ENCODE measurements at places on chromosomes 16 and 17. TPM values are rescaled to one million over a fixed set of nuclear protein-coding genes. Genes with fewer than 3 reads are reported as not detected.

Gene CNTNAP4
- total RNA-seq, result not detected

Gene CSH2
- total RNA-seq, result 3.8 TPM

DNA sequence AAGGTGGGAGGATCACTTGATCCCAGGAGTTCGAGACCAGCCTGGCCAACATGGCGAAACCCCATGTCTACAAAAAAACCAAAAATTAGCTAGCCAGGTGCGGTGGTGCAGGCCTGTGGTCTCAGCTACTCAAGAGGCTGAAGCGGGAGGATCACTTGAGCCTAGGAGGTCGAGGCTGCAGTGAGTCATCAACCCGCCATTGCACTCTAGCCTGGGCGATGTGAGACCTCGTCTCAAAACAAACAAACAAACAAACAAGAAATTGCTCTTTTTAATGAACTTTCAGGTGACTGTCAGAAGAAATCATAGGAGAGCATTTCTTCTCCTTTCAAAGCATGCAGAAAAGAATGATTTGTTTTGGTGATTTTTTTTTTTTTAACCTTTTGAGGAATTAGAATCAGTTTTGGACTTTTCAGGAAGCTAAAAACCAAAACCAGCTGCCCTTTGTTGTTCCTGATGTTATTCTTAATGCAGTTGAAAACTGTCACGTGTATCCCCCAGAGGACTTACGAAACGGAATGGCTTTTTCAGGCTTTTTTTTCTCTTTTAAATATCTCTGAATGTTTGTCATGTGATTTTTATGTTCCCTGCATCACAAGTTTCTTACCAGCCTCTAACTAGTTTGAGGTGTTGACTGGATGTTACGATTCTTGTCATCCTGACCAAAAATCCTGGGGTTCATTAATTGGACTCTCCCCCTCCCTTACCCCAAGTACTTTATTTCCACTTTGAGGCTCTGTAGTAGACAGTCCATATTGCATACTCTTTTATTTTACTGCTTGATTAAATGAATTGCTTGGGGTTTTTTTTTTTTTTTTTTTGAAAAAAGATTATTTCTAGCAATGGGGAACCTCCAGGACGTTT lies 34.1 kb downstream of the SNX29 start:
- DNase-seq, result no peak

DNA sequence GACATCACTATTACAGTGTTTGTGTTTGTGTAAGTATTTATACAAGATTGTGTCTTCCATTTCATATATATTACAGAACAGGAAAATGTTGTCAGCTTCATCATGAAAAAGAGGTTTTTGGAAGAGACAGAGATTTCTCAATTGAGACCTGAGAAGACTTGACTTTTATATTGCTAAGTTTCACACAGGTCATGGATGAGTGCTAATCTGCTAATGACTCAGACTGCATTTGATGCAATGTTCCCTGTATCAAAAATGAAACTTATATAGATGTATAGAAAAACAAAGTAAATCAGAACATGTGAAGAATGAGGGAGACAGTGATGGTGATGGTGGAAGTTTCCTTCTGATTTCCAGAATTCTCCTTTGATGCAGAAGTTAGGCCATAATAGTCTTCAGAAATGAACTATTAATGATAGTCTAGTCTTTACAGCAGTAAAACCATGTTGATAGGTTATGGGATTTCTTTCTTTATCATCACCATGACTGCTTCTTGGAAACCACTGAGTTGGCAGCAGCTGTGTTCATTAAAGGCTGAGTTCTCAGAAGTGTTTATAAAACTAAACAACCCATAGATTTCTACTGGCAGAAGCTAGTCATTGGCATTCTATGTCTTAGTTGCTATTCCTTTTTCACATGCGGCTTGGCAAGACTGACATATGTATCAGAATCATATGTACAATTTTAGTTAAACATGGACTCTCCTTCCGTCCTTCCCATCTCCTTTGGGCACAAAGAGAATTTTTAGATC lies 56.1 kb downstream of the PCTP start:
- no peak for DNase-seq

DNA sequence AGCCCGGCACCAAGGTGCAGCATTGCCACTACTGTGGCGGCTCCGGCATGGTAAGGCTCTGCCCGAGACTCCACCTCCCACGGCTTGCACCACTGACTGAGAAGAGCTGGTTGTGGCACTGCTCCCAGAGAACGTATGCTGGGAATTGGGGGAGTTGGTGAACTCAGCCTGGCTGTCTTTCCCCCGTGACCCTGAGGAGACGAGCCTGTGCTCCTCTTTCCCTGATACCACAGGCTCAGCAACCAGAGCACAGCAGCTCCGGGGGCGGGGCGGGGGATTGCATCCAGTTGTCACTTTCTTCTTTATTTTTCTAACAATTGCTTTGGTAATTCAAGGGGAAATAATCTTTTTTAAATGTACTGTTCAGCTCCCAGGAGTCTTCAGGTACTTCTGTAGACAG lies 16.7 kb downstream of the DNAJA3 start:
- DNase-seq, result no peak

DNA sequence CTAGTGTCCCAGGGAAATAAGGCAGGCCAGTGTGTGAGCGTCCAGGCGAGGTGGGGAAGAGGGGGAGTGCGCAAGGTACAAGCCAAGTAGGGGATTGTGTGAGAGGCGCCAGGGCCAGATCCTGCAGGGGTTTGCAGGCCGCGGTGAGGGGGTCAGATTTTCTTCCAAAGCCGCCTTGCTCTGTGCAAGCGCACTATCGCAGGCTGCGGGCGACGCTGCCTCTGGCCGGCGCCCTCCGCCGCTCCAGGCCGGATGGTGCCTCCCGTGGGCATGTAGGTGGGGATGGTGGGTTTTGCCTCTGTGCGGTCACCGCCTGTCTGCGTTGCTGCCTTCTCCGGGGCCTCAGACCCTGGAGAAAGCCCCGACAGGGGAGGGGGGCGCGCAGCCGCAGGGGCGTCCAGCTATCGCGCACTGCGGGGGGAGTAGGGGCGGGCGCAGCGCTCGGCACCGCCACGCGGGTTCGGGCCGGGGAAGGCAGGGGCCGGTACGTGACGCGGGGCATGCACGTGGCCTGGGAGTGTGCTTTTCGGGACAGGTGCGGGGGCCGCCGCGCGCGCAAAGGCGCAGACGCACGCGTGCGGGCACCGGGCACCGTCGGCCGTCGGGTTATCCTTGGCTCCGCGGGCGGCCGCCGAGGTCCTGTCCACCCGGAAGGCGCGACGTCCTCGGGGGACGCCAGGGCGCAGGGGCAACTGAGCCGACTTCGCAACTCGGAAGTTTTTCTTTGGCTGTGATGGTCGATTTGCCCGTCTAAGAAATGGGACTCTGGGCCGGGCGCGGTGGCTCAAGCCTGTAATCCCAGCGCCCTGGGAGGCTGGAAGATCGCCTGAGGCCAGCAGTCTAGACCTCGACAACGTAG lies 1.1 kb upstream of the HAPSTR1 start:
- DNase-seq, result peak; percentile 28

GRCh38 chr17:349666-350065 lies 2.9 kb downstream of the RPH3AL start:
- no peak for DNase-seq

- DNase-seq, result no peak
These were observed 89.7 kb upstream of the CLEC18A start for GRCh38 chr16:69861292-69862030.

GRCh38 chr17:31373150-31374093 lies 18.1 kb upstream of the RAB11FIP4 start:
- DNase-seq, result peak; percentile 65

DNA sequence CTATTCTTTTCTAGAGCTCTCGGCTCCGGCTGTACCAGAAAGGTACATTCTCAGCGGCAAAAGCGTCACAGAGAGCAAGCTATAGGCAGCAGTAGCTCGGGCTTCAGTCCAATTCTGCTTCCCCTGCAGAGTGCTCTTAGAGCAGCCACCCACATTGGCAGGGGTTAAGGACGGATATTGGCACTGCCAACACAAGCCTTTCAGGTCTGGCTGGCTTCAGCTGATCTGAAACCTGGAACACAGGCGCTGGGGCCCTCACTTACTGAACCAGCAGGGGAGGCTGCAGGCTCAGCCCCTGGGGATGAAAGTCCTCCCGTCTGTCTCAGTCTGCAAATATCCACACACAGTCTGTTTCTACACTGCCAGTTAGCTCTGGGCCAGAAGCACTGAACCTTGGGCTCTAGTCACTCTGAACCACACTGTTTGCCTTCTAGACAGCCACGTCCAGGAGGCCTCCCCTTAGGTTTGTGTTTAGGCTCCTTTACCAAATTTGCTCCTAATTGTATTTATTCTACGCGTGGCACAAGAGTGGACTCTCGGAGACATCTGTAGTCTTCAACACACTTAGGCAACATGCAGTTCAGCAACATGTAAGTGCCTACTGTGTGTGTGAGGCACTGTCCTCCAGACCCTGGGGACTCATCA lies 40.1 kb downstream of the HIC1 start:
- no peak for DNase-seq

DNA sequence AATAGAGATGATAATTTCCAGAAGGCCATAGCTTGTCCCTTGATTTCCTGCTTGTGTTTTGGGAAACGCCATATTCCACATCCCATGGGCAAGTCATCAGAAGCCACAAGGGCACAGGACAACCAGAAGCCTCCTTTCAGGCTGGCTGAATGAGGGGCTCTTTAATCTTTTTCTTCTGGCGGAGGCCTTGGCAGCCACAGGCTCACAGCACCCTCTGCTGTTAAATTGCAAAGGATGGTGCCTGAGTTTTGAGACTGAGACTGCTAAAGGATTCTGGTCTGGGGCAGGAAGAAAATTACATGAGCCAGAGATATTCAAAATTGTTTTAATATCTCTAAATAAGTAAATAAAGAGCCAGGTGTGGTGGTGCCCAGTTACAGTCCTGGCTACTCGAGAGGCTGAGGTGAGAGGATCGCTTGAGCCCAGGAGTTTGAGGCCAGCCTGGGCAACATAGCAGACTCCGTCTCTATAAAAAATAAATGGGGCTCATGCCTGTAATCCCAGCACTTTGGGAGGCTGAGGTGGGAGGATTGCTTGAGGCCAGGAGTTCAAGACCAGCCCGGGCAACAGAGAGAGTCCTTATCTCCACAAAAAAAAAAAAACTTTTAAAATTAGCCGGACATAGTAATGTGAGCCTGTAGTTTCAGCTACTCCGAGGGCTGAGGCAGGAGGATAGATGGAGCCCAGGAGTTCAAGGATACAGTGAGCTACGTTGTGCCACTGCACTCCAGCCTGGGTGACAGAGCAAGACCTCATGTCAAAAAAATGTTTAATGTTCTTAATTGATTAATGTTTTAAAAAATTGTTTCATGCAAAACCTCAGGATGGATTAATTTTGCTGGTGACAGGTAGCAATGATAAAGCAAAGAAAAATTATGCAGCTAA lies 26.3 kb downstream of the AARSD1 start:
- DNase-seq, result no peak

GRCh38 chr17:2082003-2082781 lies 27.3 kb downstream of the HIC1 start:
- DNase-seq, result no peak

GRCh38 chr17:29629839-29630238 lies 7.1 kb upstream of the CORO6 start:
- no peak for DNase-seq

DNA sequence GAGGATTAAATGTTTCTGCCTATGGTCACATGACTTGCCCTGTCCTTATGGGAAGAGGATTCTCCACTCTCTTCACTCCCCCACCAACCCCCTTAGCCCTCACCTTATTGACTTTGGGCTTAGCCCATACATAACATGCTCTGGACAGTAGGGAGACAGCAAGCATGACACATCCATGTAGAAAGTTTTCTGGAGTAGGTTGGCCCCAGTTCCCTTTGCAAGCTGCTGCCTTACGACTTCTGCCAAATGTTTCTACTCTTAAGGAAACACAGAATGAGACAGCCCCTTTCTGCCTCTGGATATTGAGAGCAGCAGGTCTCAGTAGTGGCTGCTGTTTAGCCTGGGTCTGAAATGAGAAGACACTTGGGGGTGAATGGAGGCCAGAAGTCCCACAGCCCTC lies 282.2 kb downstream of the MAP2K6 start:
- DNase-seq, result no peak

DNA sequence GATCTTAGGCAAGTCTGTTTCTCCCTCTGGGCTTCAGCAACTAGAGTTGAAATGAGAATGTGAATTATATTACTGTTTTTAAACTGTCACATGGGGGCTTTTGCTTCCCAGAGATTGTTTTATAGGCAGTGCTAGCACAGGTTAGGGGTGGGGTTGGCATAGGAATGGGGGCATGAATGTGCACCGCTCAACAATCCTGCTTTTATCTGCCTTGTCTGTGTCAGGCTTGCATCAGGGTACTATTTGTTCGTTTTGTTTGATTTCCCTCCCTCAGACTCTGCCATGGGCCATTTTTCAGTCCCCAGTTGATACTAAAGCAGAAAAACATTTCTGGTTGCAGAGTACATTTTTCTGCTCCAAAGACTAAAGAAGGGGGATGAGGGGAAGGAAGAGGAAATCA lies 34.6 kb upstream of the IRX6 start:
- DNase-seq, result no peak
